ENCODE measurements at places on chromosomes 5 and 9. TPM values are rescaled to one million over a fixed set of nuclear protein-coding genes. Genes with fewer than 3 reads are reported as not detected.

QRFP gene
- not detected for total RNA-seq

SNAPC3 gene
- 14.5 TPM for total RNA-seq

PCDHB14 gene
- total RNA-seq, result 5.1 TPM

DNAH5 gene
- 0.08 TPM for total RNA-seq

DCAF10 gene
- total RNA-seq, result 14.1 TPM

GPR150 gene
- not detected for total RNA-seq

HMCN2 gene
- 1.3 TPM for total RNA-seq

- H3K4me1 ChIP-seq, result no peaks in the 10 kb centered on the region
- no peak for DNase-seq
- no peak overlapping the region for H3K4me3 ChIP-seq
- H3K36me3 ChIP-seq, result no peaks in the 10 kb centered on the region
These were observed 151.1 kb upstream of the ERCC6L2 start for GRCh38 chr9:95724253-95724991.

GRCh38 chr9:128008171-128008570 is 27.4 kb upstream of the EEIG1 start:
- H3K36me3 ChIP-seq, result no peaks in the 10 kb centered on the region
- no peaks in the 10 kb centered on the region for H3K27me3 ChIP-seq
- DNase-seq, result no peak
- no peak overlapping the region for H3K4me3 ChIP-seq
- peaks cover 5% of the 10 kb centered on the region for H3K4me1 ChIP-seq

GRCh38 chr9:87898151-87898550 is 15.5 kb downstream of the SPATA31E1 start:
- H3K36me3 ChIP-seq, result no peaks in the 10 kb centered on the region
- DNase-seq, result no peak
- no peak overlapping the region for H3K27ac ChIP-seq
- no peaks in the 10 kb centered on the region for H3K4me1 ChIP-seq
- no peaks in the 10 kb centered on the region for H3K27me3 ChIP-seq

GRCh38 chr9:20611691-20612287 is 10.5 kb downstream of the MLLT3 start:
- no peaks in the 10 kb centered on the region for H3K27me3 ChIP-seq
- H3K4me1 ChIP-seq, result no peaks in the 10 kb centered on the region
- H3K27ac ChIP-seq, result peak overlapping the region; percentile 24
- no peak overlapping the region for H3K4me3 ChIP-seq
- DNase-seq, result no peak

DNA sequence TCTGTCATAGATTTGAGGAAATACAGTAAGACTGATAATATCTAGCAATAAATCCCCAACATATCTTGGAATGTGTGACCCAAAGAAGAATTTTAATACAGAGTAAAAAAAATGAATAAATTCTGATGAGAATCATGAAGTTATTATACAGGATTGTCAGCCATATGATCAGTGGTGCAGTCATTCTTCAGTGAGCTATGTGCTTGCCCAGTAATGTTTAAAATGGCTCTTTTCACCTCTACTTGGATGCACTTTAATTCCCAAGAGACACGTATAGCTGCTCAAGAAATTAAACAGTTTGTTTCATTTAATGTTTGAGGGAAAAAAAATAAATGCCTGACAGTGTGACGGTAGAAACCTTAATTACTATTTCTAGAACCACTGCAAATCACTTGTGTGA is 215.3 kb upstream of the FAM174A start:
- no peak for DNase-seq
- H3K4me3 ChIP-seq, result no peak overlapping the region
- no peaks in the 10 kb centered on the region for H3K36me3 ChIP-seq
- H3K4me1 ChIP-seq, result no peaks in the 10 kb centered on the region
- H3K27ac ChIP-seq, result no peak overlapping the region
- H3K27me3 ChIP-seq, result no peaks in the 10 kb centered on the region

GRCh38 chr9:76637416-76637815 is 126.8 kb upstream of the PCA3 start:
- peaks cover 11% of the 10 kb centered on the region for H3K4me1 ChIP-seq
- no peaks in the 10 kb centered on the region for H3K27me3 ChIP-seq
- no peak overlapping the region for H3K4me3 ChIP-seq

DNA sequence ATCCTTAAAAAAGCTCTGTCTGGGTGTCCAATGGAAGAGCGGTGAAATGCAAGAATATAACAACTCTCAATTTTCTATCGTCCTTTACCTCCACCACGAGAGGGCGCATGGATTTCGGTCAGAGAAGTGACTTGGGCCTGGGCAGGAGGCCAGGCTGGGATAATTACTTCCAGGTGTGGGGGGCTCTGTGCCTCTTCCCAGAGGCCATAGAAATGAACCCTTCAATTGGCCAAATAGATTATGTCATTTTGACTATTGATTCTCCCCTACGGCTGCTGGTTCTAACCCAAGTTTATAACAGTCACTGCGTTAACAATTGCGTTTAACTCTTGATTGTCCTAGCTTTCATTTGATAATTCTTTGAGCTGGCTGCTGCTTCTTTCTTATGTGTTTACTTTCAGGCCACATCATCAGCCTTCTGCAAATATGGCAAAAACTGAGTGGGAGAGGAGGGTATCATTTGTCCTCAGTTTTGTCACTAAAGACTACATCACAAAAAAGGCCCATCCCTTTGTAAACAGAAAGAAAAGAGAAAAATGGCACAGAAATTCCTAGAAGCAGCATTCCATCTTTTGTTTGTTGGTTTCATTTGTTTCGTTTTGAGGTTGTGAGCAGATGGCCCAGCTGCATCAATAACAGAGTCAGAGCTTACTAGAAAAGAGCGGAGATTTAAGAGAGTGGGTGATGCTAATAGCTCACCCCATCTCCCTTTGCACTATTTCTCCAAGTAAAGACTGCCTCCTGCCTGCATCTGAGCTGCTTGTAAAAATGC is 45.4 kb upstream of the ZFR start:
- no peaks in the 10 kb centered on the region for H3K36me3 ChIP-seq
- no peak overlapping the region for H3K4me3 ChIP-seq
- H3K27ac ChIP-seq, result no peak overlapping the region
- no peaks in the 10 kb centered on the region for H3K27me3 ChIP-seq
- peak; percentile 76 for DNase-seq

DNA sequence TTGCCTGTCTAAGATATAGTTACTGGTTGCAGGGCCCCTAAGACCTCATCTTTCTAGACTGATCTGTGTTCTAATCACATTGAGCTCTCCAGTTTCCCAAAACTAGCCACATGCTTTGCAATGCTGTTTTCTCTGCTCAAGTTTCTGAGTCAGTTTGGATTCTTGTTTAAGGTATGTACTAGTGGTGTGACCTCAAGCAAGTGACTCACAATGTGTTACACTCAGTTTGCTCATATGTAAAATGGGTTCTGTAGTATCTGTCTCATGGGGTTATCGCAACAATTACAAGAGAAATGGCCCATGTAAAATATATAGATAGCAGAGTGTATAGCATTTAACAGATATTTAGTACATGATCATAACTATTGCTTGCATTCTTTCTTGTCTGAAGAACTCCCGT is 153.1 kb upstream of the ELL2 start:
- no peaks in the 10 kb centered on the region for H3K36me3 ChIP-seq
- no peak overlapping the region for H3K27ac ChIP-seq
- no peaks in the 10 kb centered on the region for H3K27me3 ChIP-seq
- DNase-seq, result no peak

GRCh38 chr9:85703398-85703797 is 38.4 kb downstream of the AGTPBP1 start:
- no peak overlapping the region for H3K27ac ChIP-seq
- no peak overlapping the region for H3K4me3 ChIP-seq
- H3K36me3 ChIP-seq, result no peaks in the 10 kb centered on the region
- peaks cover 14% of the 10 kb centered on the region for H3K4me1 ChIP-seq
- H3K27me3 ChIP-seq, result no peaks in the 10 kb centered on the region
- DNase-seq, result no peak

DNA sequence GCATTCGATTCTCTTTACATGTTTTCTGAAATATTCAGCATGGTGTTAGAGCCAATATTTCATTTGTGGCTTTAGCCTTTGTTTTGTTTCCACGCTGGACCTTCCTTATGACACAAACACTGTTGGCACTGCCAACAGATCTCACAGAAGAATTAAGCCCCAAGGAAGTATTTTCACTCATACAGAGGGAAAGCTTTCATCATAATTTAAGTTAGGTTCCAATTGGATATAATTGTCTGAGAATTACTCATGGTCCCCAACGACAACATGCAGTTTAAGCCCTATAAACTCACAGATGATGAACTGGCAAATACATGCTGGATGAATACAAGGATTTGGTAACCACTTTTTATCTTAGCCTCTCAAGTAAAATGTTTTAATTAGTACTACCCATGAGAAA is 259.5 kb downstream of the EBF1 start:
- H3K4me3 ChIP-seq, result no peak overlapping the region
- no peaks in the 10 kb centered on the region for H3K36me3 ChIP-seq
- H3K27me3 ChIP-seq, result no peaks in the 10 kb centered on the region
- H3K4me1 ChIP-seq, result no peaks in the 10 kb centered on the region

GRCh38 chr5:143624465-143624864 is 187.5 kb upstream of the HMHB1 start:
- no peaks in the 10 kb centered on the region for H3K4me1 ChIP-seq
- H3K27me3 ChIP-seq, result no peaks in the 10 kb centered on the region
- no peak overlapping the region for H3K4me3 ChIP-seq
- H3K36me3 ChIP-seq, result no peaks in the 10 kb centered on the region

DNA sequence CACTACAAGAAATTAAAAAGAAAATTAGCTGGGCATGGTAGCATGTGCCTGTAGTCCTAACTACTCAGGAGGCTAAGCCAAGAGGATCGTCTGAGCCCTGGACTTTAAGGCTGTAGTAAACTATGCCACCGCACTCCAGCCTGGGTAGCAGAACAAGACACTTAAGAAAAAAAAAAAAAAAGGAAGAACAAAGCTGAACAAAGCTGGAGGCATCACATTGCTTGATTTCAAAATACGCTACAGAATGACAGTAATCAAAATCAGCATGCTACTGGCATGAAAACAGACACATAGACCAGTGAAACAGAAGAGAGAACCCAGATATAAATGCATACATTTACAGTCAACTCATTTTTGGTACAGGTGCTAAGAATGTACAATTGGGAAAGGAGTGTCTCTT is 14.5 kb upstream of the OTULIN start:
- no peaks in the 10 kb centered on the region for H3K27me3 ChIP-seq
- no peaks in the 10 kb centered on the region for H3K4me1 ChIP-seq
- DNase-seq, result no peak
- no peaks in the 10 kb centered on the region for H3K36me3 ChIP-seq
- H3K27ac ChIP-seq, result no peak overlapping the region

GRCh38 chr5:137336161-137336560 is 163.0 kb downstream of the SPOCK1 start:
- H3K36me3 ChIP-seq, result no peaks in the 10 kb centered on the region
- H3K27me3 ChIP-seq, result no peaks in the 10 kb centered on the region
- no peak overlapping the region for H3K27ac ChIP-seq
- DNase-seq, result no peak
- no peak overlapping the region for H3K4me3 ChIP-seq

- H3K27me3 ChIP-seq, result no peaks in the 10 kb centered on the region
- H3K36me3 ChIP-seq, result no peaks in the 10 kb centered on the region
- no peak for DNase-seq
- H3K27ac ChIP-seq, result no peak overlapping the region
- H3K4me1 ChIP-seq, result peaks cover 9% of the 10 kb centered on the region
- no peak overlapping the region for H3K4me3 ChIP-seq
These were observed 13.2 kb upstream of the NR4A3 start for GRCh38 chr9:99808454-99808853.

DNA sequence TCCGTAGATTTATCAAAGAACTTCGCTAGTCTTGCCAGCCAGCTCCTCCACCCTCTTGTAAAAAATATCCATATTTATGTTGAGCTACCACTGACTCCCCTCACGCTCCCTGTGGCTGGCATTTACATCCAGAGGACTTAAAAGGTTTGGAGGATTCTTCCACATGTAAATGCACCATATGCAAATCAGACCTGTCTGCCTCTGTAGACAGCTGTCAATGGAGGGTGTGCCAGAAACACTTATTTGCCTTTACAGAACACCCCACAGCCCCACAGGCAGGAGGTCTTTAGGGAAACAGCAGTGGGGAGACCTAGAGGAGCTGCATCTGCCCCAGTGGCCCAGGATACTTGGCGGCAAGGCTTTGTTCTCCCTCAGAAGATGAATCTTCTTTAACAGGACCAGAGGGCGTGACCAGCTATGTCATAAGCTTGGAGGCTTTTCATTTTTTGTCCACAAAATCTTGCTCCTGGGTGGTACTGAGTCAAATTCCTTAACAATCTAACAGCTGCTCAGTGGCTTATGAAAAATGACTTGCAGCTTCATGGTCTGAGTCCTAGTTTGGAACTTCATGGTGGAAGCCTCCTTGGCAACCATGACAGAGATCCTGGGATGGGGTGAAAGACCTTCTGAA is 535.8 kb downstream of the EBF1 start:
- H3K4me1 ChIP-seq, result no peaks in the 10 kb centered on the region
- H3K36me3 ChIP-seq, result no peaks in the 10 kb centered on the region
- DNase-seq, result no peak
- H3K27me3 ChIP-seq, result no peaks in the 10 kb centered on the region
- no peak overlapping the region for H3K27ac ChIP-seq
- no peak overlapping the region for H3K4me3 ChIP-seq

DNA sequence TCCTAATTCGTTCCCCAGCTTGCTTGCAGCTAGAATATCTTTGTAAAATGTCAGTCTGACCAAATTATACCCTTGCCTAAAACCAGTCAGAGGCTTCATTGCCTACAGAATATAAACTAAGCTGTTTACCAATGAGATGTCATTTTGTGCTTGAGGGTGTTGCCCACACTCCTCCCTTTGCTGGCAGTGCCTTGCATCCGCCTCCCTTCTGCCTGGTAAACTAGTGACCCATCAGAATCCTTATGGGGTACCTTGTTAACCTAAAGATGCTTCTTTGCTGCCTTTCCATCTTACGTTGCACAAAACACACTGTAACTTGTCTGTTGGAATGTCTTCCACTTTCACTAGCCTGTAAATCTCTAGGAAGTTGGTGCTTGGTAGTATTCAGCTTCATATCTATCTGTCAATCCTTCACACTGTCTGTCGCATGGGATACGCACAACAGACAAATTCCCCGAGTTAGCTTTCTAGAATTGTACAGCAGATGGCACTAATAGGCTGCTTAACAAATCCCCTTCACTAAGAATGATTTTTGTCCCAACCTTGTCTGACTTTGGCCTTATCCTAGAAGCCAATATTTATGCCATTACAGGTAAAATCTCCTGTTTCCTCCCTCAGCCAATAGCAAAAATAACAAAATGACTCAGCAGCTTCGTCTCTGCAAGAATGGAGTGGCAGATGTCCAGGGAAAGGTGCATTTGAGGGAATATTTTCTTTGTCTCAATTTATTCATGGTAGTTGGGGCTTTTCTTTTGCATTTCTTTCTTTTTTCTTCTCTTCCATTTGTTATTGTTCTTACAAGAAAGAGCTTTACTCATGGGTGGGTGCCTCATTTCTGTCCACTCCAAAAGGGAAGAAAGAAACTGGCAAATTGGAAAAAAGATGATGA is 3.0 kb downstream of the NUDT2 start:
- no peak overlapping the region for H3K27ac ChIP-seq
- H3K4me1 ChIP-seq, result no peaks in the 10 kb centered on the region
- no peaks in the 10 kb centered on the region for H3K27me3 ChIP-seq
- no peak overlapping the region for H3K4me3 ChIP-seq

Measured in right atrium auricular region (tissue), 2 donors.